DMS53 (cell line): ENCODE measurements at places on chromosomes 1 and 21.

DNA sequence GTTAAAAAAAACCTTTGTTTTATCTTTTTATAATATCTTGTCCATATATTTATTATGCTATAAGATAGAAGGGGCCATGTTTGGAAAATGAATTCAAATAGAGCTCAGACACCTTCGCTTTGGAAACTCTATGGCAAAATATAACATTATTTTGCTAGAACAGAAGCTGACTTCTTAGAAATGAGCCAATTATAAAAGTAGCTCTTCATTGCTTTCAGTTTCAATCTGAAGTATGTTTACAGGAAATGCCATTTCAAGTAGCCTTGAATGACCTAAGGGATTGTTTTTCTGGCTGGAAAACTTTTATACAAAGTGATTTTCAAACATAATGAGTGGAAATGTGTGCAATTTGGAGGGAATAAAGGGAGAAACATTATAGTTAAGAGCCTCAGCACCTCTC, 37.8 kb upstream of the GBP5 start:
- DNase-seq, result peak; percentile 38

GRCh38 chr1:183757061-183757460, 47.9 kb upstream of the RGL1 start:
- DNase-seq, result no peak

- DNase-seq, result no peak
These were observed 30.4 kb downstream of the FHAD1 start for GRCh38 chr1:15277447-15277838.

- DNase-seq, result no peak
These were observed 17.1 kb upstream of the KIF1B start for GRCh38 chr1:10193288-10193687.

DNA sequence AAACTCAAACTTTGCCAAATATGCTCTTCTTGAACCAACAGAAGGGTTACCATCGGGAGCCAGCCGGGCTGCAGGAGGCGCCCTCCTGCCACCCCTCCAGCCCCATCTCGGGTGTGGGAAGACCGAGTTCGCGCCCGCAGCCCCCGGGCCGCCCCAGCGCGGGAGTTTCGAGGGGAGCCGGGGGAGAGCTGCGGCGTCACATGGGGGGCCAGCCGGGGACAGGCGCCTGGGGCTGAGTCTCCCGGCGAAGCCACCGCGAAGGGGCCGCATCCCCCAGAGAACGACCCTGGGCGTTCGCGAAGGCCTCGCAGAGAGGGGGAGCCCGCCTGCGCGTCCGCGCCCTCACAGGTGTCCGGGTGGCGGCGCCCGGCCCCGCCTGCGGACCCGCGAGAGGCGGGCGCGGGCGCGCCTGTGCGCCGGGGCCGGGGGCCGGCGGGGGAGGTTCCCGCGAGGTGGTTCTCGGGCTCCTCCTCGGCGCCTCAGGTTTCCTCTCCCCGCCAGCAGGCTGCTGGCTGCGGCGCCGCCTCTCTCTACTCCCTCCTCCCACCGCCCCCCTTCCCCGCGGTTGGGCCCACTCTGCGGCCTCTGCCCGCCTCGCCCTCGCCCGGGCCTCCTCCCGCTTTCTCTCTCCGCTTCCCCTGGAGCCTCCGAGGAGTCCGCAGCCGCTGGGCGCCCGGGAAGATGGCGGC, at the start of gene RAVER2:
TSS of gene RAVER2 (plus strand) at position 584 of the 689 bp plus-strand sequence. CDS start at position 682, 98 bp downstream.
- peak; percentile 93 for DNase-seq

- DNase-seq, result no peak
These were observed 273.0 kb downstream of the LTN1 start for GRCh38 chr21:28719723-28720122.

- peak; percentile 52 for DNase-seq
These were observed 10.2 kb downstream of the ADAM30 start for GRCh38 chr1:119885903-119886783.

DNA sequence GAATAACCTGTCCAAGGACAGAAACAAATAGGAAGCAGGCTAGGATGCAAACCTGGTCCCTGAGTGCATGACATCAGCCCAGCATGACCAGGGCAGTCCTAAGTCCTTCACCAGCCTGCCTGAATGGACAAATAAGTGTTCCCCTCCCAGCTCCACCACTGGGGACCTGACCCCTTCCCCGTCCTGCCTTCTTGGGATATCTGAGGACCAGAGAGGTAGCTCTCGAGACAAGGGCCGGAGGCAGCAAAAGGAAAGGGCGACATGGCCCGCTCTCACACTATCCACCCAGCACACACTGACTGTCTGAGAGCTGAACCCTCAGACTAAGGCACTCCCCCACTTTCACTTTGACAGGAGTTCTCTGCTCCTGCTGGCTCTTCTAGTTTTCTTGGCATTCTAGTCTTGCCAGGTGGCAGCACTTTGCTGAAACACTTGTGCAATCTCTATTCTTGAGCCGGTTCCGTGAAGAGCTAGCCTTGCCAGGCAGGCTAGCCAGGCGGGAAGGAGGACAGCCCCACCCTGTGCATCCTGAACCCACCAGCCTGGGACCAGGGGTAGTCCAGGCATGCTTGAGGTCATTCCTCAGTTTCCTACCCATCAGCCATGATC, 251.1 kb upstream of the RAB4A start:
- peak; percentile 58 for DNase-seq

- DNase-seq, result no peak
These were observed 24.2 kb downstream of the GNG4 start for GRCh38 chr1:235625340-235625739.

- DNase-seq, result peak; percentile 86
These were observed 53.8 kb downstream of the RWDD3 start for GRCh38 chr1:95287825-95288224.

DNA sequence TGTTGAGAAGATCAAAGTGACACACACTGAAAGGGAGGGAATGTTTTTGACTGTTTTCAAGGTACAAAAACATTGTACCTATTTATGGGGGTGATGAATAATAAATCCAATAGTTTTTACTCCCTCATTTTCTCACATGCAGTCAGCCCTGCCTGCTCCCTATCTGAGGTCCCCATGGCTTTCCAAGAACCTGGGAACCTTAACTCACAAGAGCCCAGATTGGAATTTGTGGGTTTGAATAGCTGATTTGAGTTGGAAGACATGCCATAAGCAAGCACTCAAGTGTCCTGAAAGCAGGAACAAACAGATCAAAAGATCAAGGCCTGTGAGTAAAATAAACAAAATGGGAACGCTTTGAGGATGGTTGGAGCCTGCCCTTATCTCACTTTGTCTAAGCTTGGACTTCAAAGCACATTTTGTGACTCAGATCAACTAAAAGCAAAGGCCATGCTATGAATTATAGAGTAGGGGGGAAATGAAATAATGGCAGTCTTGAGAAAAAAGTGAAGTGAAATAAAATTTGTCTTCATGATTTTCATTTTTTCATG, 136.6 kb downstream of the LYPLAL1 start:
- DNase-seq, result peak; percentile 90

GRCh38 chr1:30109853-30110252, 613.5 kb downstream of the MATN1 start:
- no peak for DNase-seq

DNA sequence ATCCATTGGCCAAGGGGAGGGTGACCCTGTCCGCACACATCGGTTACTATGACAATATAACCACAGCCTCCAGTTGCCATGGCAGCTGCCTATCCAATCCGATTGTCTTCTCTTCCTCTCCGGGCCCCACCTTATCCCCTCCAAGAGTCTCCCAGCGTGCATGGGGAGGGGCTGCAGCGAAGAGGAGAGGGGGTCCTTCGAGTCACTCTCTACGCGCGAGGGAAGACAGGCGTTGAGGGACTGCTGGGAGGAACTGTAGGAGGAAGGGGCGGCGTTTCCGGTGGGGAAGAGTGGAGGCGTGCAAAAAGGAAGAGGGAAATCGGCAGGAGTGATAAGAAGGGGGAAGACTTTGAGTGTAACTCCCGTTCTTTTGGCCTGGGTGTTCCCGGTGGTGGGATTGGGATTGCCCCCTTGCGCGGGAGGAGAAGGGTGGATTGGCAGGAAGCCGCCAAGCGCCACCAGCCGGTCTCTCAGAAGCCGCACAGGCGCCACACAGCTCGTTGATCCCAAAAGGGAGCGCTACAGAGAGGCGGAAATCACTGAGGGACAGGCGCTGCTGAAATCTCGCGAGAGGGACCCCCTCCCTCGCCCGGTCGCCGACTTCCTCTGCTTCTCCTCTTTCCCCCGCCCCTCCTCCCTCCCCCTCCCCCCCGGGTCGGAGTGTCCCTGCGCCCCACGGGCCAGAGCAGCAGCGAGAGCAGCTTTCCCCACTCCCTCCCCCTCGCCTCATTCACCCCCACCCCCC, 384 bp upstream of the SMG7 start:
- DNase-seq, result peak; percentile 99

DNA sequence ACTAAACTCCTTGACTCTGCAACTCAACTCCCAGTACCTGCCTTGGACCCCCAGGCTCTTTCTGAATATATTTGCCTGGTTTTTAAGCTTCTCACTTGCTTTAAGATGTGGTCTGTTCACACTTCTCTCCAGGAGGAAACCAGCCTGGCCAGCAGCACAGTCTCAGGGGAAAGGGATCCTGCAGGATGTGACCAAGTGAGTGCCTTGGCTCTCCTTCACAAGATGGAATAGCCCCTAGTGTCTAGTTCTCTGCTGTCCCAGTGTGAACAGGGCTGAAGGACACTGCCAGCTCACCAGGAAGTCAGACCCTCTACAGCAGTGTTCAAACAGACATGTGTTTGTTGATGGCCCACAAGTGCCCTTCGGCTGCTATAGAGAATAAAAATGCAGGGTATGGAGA, 32.9 kb downstream of the CD244 start:
- DNase-seq, result peak; percentile 80

DNA sequence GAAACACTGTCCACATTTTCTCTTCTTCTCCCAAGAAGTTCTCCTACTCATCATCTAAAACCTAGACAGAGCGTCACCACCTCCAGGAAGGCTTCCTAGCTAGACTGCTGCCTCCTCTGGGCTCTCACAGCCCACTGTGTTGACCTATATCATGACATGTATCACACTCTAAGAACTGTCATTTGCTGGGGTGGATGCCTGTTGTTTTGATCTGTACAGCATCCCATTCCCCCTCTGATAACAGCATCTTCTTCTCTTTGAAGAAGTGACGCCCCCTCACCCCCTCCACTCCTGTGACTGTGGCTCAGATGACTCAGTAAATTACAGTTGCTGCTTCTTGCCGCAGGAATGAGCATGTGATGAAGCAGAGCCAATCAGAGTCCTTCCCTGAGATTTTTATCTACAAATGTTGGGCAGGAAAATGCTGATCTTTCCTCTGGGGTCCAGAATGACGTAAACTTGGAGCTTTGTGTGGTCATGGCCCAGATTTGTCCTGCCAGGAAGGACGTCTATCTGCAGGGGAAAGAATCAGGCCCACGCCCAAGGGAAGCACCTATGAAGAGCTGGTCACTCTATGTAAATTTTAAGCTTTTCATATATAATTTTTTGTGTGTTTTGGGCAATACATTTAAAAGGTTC, 28.0 kb upstream of the FOXO6 start:
- no peak for DNase-seq
